ENCODE measurements at places on chromosomes 7 and 10.

- no peak for ATAC-seq
Measured at GRCh38 chr7:121275204-121275603, 53.6 kb upstream of the WNT16 start.

- ATAC-seq, result no peak
Measured at GRCh38 chr7:85528581-85528980, 341.7 kb upstream of the SEMA3D start.

- no peak for ATAC-seq
Measured at GRCh38 chr7:48376263-48376662, 205.0 kb downstream of the ABCA13 start.

DNA sequence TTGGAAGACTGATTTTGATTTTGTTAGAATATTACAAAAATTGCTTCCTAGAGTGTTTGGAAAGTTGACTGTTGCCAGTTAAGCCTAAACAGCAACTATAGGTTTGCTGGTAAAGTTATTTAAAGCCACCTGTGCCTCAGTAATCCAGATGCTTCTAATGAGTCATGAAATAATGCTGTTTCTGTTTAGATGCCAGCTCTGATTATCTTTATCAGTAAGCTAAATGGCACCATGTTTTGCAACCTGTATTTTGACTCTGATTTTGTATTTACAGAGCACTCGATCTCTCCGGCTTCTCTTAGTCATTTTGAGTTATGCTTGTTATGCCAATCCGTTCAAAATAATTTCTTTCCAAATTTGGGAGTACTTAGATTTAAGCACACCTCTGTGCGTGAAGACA, 366.1 kb downstream of the EXOC4 start:
- ATAC-seq, result no peak

DNA sequence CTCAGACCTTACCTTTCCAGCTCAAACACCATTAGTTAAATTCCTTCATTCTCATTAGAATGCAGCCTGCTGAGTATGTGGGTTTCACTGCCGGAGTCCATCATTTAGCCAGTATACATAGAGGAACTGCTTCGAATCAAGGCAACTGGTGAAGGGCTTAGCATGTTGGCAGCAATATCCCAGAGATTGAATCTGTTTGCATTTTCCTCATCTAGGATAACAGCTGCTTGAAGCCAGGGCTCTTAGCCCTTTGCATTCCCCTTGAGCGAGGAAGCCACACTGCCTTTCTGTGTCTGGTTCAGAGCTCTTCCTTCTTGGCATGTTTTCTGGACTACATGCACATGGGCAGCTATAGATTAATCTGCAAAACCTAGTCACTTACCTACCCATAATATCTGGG, 14.7 kb downstream of the NODAL start:
- ATAC-seq, result no peak

DNA sequence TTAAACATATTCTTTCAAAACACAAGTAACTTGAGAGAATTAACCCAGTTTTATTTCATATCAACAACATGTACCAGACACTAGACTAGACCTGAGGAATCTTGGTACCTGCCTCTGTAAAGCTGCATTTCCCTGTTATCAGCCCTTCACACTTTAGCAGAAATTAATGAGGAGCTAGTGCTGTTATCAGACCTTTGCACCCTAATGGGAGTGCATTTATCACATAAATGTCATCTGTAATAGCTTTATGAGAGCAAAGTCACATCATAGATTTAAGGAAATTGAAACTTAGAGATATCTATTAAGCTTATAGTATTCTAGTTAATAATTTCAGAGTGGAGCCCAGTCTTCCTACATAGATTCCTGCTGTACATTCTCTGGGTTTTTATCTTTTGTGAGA, 270.4 kb upstream of the YAE1 start:
- no peak for ATAC-seq

DNA sequence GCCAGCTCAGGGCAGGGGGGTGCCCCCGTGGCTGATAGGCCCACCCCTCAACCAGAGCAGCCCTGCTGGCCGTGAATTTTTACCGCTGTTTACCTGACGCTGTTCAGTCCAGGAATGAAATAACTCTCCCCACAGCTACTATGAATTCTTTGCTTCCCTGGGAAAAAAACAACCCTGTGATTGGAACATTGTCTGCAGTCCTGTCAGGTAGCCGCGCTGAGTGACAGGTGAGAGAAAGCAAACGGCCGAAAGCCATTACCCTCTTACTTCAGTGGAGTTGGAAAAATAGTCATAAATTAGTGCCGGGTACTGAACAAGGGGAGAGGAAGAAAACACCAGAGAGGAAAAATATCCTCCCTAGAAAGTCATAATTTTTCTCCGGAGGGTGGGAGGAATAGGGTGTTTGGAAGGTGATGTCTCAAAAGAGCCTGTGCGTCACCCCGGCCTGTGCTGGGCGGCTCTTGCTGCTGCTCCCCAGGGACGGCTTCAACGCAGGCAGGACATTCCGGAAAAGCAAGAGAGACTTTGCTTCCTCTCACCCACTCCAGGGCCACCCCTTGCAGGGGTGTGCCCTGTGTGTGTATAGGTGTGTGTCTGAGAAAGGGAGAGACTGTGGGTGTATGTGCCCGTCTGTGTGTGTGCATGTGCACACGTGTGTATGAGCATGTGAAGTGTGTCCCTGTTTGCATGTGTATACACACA, 69.0 kb downstream of the CDH23 start:
- no peak for ATAC-seq

- ATAC-seq, result no peak
Measured at GRCh38 chr10:42926843-42927242, 144.2 kb downstream of the BMS1 start.

DNA sequence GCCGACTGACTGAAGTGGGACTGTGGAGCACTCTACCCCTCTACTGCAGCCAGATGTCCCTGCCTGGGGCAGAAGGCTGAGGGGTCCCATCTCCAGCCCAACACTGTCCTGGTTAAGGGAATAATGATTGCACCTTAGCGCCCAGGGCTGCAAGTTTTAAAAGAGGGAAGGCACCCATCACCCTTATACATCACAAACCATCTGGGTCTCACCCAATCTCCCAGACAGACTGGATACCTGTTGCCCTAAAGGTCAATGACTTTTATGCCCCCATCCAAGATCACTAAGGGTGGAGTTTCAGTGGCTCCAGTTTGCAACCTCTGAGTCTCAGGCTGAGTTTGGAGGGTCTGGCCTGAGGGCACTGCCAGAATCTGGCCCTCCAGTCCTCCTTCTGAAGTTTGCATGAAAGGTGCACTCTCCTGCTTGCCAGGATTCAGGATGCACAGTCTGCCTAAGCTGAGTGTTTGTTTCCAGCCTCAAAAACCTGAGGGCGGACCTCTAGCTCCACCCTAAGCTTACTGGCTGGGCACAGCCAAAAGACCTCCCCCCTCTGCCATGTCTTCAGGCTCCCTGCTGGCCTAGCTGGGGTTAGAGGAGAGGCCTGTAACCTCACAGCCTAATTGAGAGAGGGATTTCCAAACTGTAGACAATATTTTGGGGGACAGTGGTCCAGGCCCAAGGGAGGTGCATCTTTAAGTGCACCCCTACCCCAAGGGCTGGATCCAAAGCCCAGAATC, 2.5 kb upstream of the EMX2 start:
- ATAC-seq, result peak; percentile 34

- ATAC-seq, result peak; percentile 87
Measured at GRCh38 chr7:55534262-55534915, 37.9 kb downstream of the VOPP1 start.

GRCh38 chr10:130933008-130933390, 378.5 kb downstream of the TCERG1L start:
- no peak for ATAC-seq

DNA sequence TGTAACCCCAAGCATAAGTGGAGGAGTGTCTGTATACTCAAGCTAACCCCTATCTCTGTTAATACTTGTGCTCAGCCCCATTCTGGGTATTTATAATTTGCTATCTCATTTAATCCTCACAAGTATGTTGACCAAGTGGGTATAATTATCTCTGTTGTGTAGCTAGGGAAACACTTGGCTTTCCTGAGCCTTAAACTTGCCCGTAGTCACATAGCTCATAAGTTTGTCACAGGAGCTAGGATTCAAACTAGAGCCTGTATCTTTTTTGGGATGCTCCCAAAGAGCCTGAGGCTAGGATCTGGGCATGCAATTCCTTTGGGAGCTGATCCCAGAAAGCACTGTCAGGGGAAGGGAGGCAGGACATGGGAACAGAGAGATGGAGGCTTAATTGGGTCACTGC, 377.4 kb downstream of the GALNT17 start:
- ATAC-seq, result no peak

GRCh38 chr10:108615576-108616320, 1307.6 kb downstream of the XPNPEP1 start:
- ATAC-seq, result no peak

GRCh38 chr7:91843831-91844230, 36.7 kb downstream of the MTERF1 start:
- ATAC-seq, result peak; percentile 34

GRCh38 chr10:49653273-49653929, 26.1 kb upstream of the C10orf53 start:
- no peak for ATAC-seq

GRCh38 chr7:24763303-24763901, 6.1 kb upstream of the GSDME start:
- ATAC-seq, result no peak

All from stimulated activated memory B cell treated with anti-CD40 and anti-IgM and Interleukin-4, amounts not matched to agents 10 μg/mL and 1 μg/mL and 100 μg/mL, for 72 hours (primary cell).